ENCODE measurements at places on chromosomes 3 and 15.
A peak's percentile ranks its signal among the peaks of the same experiment; 100 is the strongest.

GRCh38 chr3:172002512-172003078 lies 36.8 kb upstream of the FNDC3B start:
- no peak for DNase-seq

DNA sequence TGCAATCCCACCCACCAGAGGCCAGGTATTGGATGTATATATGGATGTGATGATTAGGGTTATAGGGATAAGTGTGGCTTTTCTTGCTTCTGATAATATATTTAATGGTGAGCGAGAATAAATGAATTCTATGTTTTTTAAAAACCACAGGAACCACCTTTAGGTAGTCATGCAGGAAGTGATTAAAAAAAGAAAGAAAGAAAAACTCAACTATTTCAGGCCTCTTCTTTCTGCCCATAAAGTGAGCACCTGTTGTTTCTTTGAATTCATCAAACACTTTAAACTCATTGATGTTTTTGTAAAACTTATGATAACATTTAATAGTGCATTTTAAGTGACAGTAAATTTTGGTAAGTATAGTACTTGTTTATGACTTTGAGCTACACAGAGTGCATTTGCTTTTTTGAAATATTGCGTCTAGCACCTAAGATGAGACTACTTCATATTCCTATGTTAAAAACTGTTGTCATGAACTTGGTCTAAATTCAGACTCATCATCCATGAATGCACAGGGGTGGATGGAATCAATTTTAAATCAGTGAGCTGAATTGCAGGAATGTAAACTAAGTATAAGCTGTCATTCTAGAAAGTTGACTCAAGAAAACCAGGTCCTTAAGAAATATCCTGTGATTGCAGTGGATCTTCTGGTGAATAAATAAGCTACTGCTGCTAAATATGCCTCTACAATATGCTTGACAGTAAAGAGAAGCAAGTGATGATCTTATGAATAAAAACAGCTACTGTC lies 764.4 kb upstream of the NECTIN3 start:
- DNase-seq: peak; percentile 26

DNA sequence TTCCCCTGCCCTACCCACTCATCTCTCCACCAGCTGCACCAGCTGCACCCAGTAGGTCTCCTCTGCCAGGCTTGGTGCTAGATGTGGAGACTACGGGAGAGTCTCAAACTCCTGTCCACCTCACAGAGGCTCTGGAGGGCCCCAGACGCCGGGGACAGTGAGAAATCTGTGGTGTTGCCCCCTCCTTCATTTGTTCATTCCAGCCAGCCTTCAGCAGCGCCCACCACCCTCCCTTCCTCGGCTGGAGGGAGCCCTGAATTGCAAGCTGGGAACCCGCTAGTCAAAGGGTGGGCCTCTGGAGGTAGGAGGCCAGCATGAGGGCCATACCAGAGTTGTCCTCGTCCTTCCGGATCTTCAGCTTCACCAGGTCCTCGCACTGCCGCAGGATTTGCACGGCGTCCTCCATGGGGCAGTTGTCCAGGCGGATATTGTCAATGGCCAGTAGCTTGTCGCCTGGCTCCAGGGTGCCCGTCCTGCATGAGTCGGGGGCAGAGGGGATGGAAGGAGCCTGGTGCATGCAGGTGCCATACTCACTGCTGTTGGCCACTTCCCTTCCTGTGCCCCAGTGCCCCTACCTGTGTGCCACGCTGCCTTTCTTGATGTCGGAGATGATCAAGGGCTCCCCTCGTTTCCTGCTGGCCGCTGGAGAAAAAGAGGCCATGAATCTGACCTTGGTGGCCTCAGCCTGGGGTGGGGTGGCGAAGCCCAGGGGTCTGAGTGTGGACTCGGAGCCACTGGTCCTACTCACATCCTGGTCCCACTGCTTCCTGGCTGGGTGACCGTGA lies 29.1 kb downstream of the GRIP2 start:
- DNase-seq: no peak

- no peak for DNase-seq
Measured at GRCh38 chr15:79341396-79341795, 30.5 kb downstream of the TMED3 start.

DNA sequence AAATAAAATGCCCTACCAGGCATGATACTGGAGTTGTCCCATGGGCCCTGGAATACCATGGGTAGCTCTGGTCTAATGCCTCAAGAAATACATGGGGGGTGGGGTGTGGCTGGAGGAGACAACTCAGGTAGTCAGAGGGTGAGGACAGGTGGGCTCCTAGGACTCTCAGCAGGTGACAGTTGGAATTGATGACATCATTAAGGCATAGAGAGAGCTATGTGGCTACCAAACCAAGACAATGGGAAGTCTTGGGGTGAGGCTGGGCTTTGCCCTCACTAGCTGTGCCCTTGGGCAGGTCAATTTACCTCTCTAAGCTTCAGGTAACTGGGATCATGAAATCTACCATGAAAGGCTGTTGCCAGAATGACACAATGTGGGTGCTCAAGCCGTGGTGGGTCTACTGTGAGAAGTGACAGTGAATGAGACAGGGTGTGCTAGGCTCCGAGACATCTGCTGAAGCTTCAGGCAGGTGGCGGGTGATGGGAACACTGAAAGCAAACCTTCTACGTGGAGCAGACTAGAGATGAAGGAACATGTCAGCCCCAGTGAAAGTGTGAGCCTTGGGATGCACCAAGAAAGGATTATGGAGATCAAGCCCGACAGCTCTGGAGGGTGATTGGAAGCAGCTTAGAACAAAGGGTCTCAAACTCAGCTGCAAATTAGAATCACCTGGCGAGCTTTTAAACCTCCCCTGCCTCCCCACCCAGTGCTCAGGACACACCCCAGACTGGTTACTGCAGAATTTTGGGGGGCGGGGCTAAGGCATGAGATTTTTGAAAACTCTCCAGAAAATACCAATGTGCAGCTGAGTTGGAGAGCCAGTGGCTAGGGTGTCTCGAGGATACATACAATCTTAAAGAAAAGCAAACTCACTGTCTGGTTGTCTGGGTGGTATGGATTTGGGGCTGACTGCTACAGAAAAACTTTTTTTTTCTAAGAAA lies 21.5 kb downstream of the SLC6A20 start:
- DNase-seq: no peak

DNA sequence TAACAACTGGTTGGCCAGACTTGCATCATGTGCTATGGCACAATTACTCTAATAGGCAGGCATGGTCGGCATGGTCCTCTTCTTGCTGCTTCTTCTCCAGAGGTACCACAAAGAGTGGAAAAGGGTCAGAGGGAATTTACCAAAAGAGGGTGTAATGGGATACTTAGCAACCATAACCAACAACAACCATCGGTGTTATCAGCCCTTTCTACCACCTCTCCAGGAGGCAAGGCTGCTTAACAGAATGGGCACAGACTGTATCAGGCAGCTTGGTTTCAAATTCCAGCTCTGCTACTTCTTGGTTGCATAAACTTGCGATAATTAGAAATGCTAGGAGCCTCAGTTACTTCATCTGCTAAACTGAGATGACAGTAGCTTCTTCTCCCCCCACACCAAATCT lies 284.6 kb upstream of the CRBN start:
- no peak for DNase-seq

GRCh38 chr15:45276831-45277230 lies 24.8 kb downstream of the SLC28A2 start:
- peak; percentile 15 for DNase-seq

DNA sequence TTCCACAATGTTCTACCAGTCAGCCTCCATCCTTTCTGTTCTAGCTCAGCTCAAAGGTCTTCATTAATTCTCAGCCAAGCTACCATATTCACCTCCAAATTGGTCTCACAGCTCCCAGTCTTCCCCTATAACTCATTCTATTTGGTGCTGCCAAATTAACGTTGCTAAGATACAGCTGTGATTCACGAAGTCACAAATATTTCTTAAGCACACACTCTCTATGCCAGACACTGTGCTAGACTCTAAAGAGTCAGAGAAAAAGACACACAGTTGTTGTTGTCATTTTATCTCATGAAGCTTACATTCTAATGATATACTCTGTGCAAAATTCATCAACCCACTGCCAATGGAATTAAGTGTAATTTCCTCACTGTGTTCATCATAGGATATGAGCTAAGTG lies 102.8 kb downstream of the FRMD5 start:
- DNase-seq: no peak

DNA sequence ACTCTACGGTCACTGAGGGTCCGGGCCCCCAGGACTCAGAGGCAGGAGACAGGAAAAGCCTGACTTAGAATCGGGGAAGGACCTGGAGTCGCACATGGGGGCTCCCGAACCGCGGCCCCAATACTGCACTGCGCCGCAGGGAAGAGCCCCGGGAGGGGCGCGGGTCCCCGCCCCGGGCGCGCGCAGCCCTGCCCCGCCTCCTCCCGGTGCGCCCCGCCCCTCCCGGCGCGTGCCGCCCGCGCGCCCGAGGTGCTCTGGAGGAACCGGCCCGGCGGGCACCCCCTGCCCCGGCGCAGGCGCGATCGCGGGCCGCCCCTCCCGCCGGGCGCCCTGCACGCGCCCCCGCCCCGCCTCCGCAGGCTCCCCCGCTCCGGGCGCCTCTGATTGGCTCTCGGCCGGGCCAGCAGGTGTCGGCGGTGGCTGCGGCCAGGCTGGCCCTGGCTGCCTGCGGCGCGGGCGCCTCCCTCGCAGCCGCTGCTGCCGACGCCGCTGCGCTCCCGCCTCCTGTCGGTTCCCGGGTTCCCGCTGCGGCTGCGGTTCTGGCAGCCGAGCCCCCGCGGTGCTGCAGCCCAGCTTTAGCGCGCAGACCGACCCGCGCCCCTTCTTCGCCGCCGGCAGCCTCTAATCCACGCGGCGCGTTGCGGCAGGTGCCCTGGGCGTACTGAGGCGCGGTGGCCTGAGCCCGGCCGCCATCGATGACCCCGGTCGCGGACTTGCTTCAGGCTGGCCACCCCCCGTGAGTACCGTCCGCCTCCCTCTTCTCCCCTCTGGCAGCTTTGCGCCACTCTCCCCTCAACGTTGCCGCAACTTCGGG lies at the start of gene MYRIP:
Gene MYRIP (plus strand): TSS at position 429 of the 814 bp plus-strand sequence. CDS start 91,208 bp downstream, outside the sequence.
- no peak for DNase-seq

DNA sequence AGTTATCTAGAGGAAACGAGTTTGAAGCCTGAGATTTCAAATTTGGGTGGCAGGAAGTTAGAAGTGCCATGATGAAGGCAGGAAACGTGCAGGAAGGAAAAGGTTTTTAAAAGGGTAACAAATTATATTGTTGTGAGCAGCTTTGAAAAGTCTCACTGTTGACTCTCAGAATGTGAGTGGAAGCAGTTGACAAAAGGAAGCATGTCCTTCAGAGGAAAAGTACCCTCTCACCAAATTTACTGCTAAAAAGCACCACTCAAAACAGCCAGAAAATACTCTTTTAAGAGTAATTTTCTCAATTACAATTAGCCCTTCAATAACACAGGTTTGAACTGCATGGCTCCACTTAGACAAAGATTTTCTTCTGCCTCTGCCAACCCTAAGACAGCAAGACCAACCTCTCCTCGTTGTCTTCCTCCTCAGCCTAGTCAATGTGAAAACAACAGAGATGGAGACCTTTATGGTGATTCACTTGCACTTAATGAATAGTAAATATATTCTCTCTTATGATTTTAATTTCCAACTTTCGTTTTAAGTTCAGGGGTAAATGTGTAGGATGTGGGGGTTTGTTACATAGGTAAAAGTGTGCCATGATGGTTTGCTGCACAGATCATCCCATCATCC lies 117.1 kb upstream of the LIPC start:
- DNase-seq: no peak

GRCh38 chr15:85583923-85584390 lies 203.6 kb downstream of the AKAP13 start:
- peak; percentile 57 for DNase-seq

- DNase-seq: no peak
Measured at GRCh38 chr3:6567241-6567640, 293.7 kb upstream of the GRM7 start.

GRCh38 chr15:57893040-57893439 lies 172.5 kb downstream of the ALDH1A2 start:
- DNase-seq: no peak

All from HS-5 (cell line).